ENCODE measurements at places on chromosomes 6 and 20.

DNA sequence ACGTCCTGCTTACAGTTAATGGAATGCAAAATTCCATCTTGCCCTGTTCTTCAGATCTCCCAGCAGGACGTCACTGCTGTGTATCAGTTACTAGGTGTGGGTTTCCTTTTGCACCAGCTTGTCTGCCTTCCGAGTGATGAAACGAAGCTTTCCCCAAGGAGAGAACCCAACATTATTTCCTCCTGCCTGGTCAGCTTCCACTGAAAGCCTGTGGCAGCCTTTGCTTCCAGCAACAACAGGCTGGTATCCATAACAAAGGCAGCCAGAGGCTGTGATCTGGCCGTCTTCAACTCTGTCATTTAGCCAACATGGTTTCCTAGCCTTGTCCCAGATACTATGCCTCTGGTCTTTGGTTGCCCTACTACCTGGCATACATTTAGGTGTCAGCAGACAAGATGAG, 78.9 kb upstream of the HEY2 start:
- no peak for DNase-seq

- DNase-seq, result no peak
These were observed 418.6 kb downstream of the CDKAL1 start for GRCh38 chr6:20952699-20953474.

- no peak for DNase-seq
These were observed 16.2 kb upstream of the C6orf118 start for GRCh38 chr6:165325609-165326008.

DNA sequence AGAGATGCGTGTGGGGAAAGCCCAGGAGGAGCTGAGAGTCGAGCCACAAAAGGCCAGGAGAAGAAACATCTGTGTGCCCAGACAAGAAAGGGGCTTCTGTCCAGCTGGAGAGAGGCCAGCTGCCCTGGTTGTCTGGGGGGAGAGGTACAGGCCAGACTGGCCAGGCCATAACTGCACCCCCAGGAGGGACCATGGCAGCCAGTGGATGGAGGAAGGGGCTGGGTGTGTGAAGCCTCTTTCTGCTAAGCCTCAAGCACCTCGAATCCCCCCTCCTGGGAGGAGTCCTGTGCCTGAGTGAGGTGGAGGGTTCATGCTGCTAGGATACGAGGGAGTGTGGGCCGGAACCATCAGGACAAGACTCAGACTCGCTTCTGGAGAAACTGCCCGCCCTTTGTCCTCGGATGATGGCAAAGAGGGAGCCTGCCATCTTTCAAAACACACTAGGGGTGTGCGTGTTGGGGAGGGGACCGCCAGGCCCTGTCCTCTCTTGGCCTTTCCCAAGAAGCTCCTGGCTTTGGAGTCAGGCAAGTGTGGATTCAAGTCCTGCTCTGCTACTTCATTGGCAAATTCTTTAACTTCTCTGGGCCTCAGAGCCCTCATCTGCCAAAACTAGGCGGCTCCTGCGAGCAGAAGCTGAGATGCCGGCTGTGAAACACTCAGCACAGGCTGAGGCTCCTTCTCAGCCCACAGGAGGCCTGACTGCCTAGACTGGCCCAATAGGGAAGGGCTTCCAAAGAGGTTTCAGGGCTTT, 90.3 kb downstream of the ASXL1 start:
- DNase-seq, result peak; percentile 35

DNA sequence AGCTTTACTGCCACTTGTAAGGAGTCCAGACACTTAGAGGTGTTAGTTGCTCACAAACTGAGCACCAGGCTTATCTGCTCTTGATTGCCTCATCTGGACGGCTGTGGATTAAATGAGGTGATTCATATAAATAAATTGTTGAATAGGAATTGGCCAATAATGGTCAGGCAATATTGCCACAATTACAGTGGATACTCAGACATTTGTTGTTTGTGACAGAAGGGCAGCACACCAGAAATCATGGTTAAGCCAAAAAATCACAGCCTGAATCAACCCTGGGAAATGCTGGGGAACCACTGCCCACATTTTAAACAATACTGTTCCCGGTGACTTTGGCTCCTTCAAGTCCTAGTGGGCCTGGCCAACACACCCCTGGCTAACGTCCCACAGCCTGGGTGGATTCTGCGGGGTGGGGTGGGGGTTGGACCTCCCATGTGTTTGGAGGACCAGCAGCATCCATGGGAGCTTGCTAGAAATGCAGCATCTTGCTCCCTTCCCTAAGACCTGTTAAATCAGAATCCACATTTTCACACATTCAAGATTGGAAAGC, 29.5 kb upstream of the SPDEF start:
- DNase-seq, result peak; percentile 23

- no peak for DNase-seq
These were observed 599.7 kb upstream of the MMS22L start for GRCh38 chr6:97882755-97883154.

GRCh38 chr6:111418971-111419693, 63.9 kb downstream of the REV3L start:
- DNase-seq, result no peak

All from natural killer cell treated with Interleukin-12 subunit alpha and Interleukin-12 subunit beta and Interleukin-15 and Interleukin-18, amount 100 ng/mL, for 72 hours (primary cell).